ENCODE measurements at places on chromosomes 13 and 19. TPM values are rescaled to one million over a fixed set of nuclear protein-coding genes. Genes with fewer than 3 reads are reported as not detected.

PLPPR3 gene
- total RNA-seq, result 0.33 TPM

CYP4F8 gene
- total RNA-seq, result not detected

VSTM2B gene
- not detected for total RNA-seq

ELAVL3 gene
- 0.45 TPM for total RNA-seq

ZNF675 gene
- total RNA-seq, result 8.1 TPM

ZNF71 gene
- 2.4 TPM for total RNA-seq
